ENCODE measurements at places on chromosomes 2 and 18.

- no peak for DNase-seq
Measured at GRCh38 chr2:157324331-157324843, 1.2 kb downstream of the ERMN start.

GRCh38 chr2:215793747-215794595, 219.4 kb downstream of the MREG start:
- DNase-seq, result peak; percentile 5

- no peak for DNase-seq
Measured at GRCh38 chr2:231667496-231667895, 40.8 kb upstream of the PTMA start.

DNA sequence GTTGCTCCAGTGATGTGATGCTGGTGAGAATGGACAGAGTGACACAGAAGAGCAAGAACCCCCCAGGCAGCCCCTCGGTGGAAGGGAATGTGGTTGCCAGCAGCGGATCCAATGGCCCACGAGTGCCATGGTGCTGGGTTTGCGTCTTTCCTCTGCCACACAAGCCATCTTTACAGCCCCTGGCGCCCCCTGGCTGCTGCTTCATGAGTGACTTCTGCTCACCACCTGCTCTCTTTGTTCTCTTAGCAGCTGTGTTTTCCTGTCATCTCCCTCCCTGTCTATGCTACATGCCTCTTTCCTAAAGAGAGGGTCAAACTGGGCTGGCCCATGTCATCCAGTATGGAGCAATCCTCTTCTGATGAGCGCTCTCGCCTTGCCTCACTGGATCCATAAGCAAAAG, 300.0 kb upstream of the SMIM21 start:
- DNase-seq, result no peak

DNA sequence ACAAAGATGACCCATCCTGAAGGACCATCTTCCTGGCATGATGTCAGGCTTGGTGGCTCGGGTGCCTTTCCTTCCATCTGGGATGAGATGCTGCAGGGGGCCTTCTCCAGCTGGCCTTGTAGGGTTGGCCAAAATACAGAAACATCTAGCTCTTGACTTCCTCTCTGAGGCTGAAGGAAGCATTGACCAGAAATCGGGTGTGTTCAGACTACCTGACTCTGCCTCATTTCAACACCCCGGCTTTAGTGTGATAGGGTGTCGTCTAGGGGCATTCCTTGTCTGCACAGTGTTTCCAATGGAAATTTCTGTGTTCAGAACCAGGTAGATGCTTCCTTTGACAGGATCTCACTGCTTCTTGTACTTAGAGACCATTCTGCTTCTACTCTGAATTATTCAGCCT, 115.7 kb upstream of the SPRED2 start:
- no peak for DNase-seq

- DNase-seq, result no peak
Measured at GRCh38 chr2:6977113-6977741, 60.0 kb downstream of the RNF144A start.

DNA sequence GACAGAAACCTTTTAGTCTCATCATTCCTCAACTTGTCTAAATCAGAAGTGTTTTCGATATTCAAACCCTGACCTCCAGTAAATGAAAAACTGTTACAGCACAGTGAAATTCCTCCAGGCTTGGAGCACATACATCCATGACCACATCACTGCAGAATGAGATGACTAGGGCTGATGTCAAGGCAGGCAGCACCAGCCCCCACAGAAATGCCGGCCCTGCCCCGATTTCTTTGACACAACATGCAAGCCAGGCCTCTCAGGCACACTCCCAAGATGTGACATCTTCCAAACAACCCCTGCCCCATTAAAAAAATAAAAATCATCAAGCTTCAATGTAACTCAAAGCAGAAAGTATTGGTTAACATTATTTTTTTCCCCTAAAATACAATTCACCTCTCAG, 103.3 kb downstream of the CTAGE1 start:
- DNase-seq, result no peak

GRCh38 chr2:43831543-43832294, 6.9 kb downstream of the ABCG5 start:
- no peak for DNase-seq

DNA sequence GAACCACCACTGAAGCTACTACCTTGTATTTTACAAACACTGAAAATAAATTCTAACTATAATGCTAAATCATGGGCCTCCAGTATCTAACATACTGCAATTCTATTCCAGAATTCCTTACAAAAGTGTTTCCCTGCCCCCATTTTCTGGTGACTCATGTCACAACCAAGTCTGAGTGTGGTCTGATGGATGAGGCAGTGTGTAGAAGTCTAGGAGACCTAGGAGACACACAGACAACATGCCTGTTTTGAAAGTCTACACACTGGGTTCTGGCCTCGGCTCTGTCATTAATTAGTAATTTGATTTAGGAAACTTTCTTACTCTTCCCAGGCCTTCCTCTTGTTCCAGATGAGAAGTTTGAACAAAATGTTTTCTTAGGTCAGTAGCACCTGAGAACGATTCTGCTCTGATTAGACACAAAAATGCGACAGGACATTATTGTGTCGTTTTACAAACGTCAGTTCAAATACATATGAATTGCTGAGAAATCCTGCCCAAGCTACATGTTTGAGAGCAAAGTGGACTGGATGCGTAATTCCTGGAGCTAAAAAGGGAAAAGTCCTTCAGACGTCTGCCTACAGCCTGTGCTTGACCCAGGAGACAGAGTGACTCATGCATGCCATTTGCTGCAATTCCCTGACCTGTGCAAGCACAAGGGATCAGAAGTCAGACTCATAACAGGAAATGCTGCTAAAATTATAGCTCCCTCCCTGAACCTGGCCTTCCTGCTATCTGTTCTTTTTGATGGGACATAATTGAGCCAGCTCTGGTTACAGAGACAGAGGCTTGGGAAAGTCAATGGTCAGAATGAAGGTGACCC, 494.4 kb downstream of the SOX11 start:
- no peak for DNase-seq

DNA sequence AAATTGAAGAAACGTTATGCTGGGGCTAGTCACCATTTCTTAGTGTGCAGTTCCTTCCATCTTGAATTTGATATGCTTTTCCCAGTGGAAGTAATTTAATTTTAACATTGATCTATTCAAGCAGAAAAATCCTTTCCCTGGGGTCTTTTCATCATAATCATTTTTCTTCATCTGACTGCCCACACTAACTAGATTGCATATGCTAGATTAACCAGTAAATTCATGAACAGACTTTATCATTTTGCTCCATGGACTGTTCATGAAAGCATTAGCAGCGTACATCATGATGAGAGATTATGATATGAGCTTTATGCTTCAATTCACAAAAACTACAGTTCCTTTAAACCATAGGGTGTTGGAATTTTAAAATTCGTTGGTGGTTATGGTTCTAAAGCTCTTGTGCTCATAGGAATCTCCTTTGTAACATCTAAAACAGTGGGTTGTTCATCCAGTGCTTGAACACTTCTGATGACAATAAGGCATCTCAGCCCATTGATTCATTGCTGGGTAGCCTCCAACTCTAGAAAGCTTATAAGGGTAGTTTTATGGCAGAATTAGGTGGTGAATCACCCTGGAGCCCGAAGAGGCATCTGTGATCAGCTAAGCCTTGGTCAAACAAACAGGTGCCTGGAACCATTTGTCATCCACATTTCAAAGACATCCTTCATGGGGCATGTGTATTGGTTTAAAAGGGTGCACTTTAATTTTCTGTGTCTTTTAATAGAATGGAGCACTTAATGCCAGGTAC, 77.2 kb upstream of the NDUFV2 start:
- no peak for DNase-seq

DNA sequence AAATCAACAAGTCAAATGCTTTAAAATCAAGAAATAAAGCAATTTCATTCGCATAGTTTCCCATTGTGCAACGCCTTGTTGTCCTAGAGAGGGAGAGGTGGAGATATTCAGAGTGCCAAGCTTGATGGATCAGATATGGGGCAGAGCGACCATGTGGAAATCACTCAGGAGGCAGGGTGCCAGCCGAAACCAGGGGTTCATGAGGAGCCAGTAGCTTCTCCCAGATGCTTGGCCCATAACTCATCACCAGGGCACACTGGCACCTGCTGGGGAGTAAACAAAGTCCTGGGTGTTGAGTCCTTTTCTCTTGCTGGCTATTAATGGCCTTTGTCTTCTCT, 53.0 kb upstream of the ASAP2 start:
- DNase-seq, result no peak

- no peak for DNase-seq
Measured at GRCh38 chr2:173278794-173279526, 75.7 kb upstream of the CDCA7 start.

DNA sequence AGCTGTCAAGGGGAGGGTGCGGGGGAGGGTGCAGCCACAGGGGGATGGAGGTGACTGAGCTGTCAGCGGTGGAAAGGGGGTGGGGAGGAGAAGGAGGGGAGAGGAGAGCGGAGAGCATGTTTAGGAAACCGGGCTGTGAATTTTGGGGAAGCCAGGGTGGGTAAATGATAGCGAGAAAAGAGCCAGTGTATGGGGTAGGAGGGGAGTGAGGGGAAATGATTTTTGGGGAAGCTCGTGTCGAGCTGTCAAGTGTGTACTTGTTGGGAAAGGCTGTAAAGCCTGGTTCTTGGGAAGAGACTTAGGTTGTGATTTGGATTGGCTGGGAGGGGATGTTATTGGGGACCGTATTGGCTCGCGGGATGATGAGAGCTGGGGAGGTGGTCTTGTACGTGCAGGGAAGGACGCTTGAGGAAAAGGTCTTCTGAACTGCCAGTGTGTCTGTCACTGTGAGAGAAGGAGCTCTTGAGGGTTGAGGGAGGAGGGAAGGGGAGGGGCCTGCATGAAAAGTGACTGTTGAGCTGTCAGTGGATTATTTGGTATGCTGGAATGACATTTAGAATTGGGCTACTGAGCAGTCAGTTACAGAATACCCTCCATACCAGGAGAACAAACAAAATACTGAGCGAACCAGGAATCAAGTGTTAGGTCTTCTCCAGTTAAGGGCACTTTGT, 1.0 kb downstream of the UBR3 start:
- peak; percentile 48 for DNase-seq

GRCh38 chr2:6352906-6353515, 512.7 kb downstream of the CMPK2 start:
- DNase-seq, result no peak

- DNase-seq, result no peak
Measured at GRCh38 chr18:44541159-44541558, 139.5 kb upstream of the SETBP1 start.

GRCh38 chr2:215364157-215365155, 52.6 kb downstream of the ATIC start:
- no peak for DNase-seq

- DNase-seq, result no peak
Measured at GRCh38 chr18:63878343-63878742, 9.2 kb upstream of the SERPINB2 start.

DNA sequence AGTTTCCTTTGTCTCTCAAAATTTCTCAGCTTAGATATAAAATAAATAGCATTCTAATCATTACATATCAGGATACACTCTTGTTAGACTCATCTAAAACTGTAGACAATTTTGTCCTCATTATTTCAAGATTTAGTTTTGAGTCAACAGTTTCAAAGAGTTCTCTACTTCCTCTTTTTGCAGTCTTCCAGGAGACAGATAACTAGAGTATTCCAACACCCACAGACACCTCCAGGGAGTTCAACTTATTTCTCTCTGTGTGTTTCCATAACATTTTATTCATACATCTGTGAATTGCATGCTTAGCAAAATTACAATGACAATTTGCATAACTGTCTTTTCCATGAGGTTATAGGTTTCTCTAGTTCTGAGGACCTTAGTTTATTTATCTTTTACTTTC, 166.6 kb upstream of the HNMT start:
- no peak for DNase-seq

DNA sequence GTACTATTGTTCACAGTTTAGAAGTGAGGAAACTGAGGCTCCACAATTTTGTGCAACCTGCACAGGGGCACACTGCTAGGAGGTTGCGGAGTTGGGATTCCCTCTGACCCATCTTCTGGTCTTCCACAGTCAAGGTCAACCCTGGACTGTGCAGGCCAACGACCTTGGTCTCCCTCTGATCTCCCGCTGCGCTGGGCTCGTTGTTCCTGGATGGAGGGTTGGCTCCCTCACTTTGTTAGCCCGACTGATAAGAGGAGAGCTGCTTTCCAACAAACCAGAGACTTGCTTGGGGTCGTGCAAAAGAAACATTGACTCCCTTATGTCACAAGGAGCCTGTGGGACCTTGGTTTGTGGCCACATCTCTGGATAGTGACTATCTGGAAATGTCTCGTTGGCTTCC, 187.6 kb downstream of the MYCN start:
- DNase-seq, result no peak

DNA sequence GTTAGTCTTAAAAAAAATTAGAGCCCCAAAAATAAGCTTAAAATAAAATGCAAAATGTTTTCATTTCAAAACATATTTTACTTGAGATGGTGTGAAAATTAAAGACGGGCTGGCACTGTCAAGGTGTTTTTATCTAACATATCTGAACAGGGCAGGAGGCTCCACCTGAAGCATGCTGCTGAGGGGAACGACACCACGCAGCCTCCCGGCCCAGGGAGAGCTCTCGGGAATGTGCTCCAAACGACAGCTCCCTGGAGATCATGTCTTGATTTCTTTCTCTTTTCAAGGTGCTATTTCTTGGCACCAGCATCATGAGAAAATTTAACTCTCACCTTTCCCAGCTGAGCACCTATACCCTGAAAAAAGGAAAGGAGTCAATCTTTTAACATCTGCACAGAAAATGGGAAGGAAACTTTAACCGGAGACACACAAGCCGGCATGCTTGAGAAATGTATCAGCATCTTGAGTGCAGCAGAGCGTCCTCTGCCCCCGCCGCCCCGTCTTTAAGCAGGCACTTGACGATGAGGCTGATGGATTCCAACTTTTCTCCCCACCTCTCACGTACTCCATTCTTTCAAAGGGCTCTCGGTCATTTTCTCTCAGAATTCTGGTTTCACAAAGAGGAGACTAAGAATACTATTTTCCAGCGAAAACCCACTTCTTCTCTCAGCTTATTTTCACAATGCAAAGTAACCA, 56.6 kb downstream of the EIPR1 start:
- no peak for DNase-seq

DNA sequence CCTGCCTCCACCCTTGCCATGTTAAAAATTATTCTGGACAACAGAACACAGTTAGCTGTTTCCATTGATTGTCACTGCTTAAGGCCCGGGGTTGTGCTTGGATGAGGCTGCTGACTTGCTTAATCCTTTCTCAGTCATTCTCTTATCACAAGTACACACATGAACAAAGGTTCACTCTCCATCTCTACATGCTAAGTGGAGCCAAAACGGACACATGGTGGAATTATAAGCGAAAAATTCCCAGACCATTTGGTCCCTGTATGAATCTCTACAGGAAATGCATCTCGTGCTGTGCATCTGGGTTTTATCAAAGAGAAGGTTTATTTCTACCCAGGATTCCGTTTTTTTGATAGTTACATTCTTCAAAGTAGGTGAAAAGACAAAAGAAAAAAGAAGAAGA, 177.5 kb upstream of the ETAA1 start:
- DNase-seq, result no peak

GRCh38 chr2:199631129-199631528, 173.4 kb upstream of the SATB2 start:
- no peak for DNase-seq

DNA sequence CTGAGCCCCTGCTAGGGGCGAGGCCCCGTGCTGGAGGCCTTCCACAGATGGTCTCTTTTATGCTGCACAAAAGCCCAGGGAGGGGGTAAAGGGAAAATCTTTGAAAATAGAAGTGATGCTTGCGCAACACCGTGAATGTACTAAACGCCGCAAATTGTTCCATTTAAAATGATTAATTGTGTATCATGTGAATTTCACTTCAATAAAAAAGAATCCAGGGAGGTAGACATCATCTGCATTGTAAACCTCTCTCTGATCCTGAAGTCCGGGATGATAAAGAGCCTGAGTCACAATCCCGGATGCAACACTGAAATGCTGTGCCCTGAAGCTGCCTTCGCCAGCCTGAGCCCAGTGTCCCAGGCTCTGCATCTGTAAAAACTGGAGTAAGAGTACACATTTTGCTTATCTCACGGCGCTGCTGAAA, 107.7 kb upstream of the PPP1CB start:
- no peak for DNase-seq

All from CD4-positive, alpha-beta T cell treated with Interleukin-12 subunit alpha and Interleukin-12 subunit beta, for 1 hour (primary cell).